ENCODE measurements at places on chromosomes 6 and 20.

DNA sequence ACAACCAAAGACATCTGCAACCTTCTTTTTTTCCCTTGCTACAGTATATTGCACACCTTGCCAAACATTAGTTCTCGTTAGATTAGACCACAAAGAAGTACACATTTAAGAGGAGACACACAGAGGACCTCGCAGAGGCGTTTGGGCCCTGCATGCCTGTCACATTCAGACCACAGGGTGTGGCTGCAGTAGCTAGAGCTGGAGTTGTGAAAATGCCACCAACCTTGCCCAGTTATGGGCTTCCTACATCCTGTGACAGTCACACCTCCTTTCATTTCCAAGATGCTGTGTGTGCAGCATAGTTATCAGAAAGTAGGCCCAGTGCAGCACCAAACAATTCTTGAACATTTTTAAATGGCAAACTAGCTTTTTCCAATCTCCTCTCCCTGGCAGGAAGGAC, 2.4 kb downstream of the SYNE1 start:
- DNase-seq = no peak

- no peak for DNase-seq
Observed at GRCh38 chr6:137849181-137849980, 17.7 kb upstream of the TNFAIP3 start.

DNA sequence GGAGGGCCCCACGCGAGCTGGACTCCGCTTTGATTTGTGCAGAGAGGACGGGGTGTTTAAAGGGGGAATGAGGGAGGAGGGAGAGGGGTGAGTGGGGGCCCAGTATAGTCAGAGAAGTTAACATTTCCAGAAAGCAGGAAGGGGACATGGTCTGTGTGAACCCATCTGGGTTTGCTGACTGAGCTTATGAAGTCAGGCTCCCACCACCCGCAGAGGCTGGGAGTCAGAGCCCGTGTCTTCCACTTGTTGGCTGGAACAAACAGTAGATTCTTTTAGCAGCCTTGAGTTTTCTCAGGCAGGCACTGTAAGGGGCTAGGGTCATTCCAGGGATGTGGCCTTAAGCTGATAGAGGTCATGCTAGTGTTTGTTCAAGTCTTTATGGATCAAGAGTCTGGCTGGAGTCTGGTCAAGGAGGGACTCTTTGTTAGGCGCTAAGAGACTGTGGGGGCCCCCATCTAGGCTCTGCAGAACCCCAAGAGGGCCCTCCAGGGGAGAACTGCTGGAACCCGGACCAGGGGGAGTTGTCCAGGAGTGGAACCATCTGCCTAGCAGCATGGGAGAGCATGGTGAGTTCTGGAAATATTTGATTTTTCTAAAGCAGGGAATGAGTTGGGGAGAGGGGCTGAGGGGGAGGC, 31.1 kb upstream of the FOXQ1 start:
- DNase-seq = no peak

DNA sequence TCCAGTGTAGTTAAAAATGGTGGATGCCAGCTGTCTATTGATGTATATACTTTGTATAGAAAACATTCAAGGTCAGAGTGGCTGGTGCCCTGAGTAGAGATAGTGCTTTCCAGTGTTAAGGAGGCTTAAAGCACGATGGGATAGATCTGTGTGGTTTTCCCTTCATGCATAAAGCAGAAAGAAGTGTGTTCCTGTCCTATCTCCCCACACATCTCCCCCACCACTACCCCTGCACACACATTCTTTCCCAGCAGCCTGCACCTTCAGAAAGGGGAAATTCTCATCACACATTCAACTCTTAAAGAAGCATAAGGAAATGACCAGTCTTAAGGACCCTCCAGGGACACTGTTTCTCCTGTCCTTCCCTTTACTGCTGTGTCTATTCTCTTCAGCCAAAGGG, 221.7 kb upstream of the TAB2 start:
- DNase-seq = no peak

DNA sequence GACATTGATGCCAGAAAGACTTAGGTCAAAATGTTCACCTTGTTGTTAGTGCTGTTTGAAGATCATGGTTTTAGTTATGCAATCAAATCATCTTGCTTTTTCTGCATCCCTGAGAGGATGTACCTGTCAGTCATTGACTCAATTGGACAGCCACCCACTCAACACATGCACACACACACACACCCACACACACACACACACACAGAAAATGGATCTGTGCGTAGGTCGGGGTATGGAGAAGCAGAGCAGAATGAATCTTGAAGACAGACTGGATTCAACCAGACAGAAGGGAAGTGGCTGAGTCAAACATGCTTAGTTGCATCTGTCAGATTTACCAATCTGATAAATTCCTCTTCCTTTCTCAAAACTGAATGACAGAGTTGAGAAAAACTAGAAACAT, 19.1 kb upstream of the ZSCAN23 start:
- DNase-seq = no peak
